Stimulated activated CD4-positive, alpha-beta T cell treated with anti-CD3 and anti-CD28 coated beads, Interleukin-12 subunit alpha, Interleukin-12 subunit beta, amount 100 ng/mL, for 24 hours (primary cell): ENCODE measurements at places on chromosomes 12 and 14.

DNA sequence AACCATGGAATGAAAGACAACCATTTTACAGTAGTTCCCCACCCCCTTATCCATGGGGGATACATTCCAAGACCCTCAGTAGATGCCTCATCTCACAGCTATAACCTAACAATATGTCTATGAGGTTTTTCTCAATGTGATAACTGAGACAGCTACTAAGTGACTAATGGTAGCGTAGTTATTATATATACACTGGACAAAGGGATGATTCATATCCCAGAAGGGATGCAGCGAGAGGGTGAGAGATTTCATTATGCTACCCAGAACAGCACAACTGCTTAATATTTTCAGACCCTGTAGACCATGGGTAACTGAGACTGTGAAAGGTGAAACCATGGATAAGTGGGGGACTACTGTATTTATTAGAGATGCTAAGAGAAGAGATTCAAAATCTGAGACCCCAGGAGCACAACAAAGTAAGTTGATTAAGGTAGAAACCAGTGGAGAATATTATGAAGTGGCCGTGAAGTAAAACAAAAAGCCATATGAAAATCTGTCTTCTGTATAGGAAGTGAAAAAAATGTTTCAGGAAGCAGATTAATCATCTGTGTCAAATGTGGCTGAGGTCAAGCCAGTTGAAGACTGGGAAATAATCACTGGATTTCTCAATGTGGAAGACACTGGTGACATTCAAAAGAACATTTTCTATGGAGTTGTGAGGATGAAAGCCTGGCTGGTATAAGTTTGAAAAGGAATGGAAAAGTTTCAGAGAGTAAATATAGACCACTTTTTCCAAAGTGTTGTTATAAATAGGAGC lies 77.2 kb downstream of the RPL10L start:
- no peak for DNase-seq

DNA sequence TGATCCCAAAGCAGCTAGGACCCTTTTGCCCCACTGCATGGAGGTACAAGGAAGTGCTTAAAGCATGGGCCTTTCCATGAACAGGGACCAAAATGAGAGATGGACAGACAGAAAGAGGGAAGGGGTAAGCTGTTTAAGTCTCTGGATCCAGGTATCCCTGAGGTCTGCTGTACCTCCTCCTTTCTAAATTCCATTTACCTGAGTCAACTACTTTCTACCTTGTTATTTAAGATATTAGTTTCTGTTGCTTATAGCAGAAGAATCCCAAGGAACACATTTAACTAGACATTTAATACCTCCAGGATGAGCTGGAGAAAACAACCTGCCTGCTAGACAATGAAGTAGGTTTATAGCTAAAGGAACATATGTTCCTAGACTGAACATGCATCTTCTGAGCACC lies 157.6 kb upstream of the TMCC3 start:
- DNase-seq, result no peak

- no peak for DNase-seq
These were observed 7.3 kb upstream of the RNASE1 start for GRCh38 chr14:20809917-20810316.

DNA sequence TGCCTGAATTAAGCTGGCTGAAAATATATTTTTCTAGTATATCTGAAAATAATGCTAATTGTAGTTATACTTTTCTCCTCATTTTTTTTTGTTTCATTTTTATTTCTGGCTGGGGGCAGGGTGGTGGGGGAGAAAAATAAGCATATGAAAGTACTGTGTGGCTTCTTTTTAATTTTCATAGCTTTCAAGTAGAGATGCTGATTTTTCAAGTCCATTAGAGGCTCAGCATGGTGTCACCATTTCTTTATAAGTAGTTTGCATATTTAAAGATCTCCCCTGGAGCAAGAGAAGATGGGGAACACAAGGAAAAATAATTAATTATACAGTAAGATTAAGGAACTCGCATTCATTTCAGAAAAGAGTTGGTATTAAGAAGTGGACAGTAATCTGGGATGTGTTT lies 27.1 kb downstream of the TTC8 start:
- DNase-seq, result no peak

GRCh38 chr12:54564768-54565167 lies 15.4 kb downstream of the PDE1B start:
- no peak for DNase-seq

DNA sequence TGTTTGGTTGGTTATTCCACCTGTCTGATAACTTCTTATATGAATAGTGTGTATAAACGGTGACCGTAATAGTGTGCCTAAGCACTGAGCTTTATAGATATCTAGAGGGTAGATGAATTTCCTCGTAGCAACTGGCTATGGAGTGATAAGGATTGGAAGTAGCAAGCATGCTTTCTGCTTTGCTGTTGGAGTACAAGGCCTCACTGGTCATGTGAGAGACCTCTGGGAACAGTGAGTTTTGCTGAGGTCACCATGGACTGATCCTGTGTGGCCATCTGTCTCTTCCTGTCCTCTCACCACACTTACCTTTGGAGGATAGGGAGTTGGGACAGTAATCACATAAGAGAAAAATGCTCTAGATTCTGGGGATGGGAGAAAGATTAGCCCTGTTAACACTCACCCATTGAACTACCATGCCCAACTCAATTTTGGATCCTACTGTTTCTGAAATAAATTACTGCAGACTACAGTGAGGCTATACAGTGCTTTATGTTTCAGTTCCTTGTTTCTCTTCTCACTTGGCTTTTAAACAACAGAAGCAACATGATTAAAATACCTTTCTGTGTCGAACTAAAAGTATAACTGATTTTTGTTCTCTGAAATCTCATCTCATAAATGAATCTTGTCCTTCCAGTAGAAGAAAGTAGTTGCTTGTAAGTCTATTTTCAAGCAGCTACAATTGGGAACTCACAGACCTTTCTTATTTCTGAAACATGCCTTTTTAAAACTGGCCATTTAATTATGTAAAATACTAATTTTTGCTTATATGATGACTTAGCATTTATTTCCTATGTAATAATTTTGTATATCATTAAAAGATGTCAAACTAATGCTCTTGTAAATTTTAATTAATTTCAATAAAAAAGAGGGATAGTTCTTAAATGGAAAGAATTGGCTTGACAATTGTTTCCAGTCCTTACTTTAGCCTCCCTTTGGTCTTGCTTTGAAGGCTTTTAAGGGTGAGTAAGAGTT lies 8.3 kb downstream of the TMX1 start:
- DNase-seq, result no peak

GRCh38 chr12:98973395-98973794 lies 328.3 kb downstream of the APAF1 start:
- DNase-seq, result no peak

DNA sequence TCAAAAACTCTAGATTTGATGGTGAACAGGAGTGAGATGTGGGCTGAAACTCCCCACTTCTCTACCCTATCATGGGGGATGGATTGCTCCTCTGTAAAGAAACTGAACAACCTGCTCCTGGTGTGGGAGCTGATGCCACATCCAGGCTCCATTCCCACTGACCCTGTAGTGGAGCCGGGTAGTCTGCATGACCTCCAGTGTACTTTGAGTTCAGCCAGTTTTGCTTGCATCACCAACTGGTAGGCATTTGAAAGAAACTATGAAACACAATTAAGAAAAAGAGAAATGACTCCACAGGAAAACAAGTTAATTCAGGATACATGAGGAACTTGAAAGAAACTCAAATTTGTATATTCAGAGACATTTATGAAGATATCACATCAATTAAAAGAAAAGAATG lies 27.3 kb upstream of the EMP1 start:
- no peak for DNase-seq

DNA sequence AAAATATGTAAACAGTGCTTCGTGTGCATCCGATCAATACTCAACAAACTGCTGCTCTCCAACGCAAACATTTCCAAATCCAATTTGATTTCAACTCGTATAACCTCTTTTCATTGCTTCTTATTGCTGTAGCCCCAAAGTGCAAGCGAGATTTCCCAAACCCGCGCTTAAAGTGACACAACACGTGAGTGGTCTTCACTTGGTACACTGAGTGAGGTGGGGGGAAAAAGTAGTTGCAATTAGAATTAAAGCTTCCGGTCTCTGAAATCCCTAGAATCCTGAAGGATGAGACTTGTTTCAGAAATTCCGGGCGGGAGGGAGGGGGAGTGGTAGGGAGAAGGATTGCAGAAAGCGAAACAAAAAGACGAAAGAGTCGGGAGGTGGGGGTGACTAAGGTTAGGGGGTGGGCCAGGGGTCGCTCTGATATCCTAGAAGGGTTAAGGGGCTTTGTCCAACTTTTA lies 387.5 kb downstream of the BCAT1 start:
- no peak for DNase-seq

DNA sequence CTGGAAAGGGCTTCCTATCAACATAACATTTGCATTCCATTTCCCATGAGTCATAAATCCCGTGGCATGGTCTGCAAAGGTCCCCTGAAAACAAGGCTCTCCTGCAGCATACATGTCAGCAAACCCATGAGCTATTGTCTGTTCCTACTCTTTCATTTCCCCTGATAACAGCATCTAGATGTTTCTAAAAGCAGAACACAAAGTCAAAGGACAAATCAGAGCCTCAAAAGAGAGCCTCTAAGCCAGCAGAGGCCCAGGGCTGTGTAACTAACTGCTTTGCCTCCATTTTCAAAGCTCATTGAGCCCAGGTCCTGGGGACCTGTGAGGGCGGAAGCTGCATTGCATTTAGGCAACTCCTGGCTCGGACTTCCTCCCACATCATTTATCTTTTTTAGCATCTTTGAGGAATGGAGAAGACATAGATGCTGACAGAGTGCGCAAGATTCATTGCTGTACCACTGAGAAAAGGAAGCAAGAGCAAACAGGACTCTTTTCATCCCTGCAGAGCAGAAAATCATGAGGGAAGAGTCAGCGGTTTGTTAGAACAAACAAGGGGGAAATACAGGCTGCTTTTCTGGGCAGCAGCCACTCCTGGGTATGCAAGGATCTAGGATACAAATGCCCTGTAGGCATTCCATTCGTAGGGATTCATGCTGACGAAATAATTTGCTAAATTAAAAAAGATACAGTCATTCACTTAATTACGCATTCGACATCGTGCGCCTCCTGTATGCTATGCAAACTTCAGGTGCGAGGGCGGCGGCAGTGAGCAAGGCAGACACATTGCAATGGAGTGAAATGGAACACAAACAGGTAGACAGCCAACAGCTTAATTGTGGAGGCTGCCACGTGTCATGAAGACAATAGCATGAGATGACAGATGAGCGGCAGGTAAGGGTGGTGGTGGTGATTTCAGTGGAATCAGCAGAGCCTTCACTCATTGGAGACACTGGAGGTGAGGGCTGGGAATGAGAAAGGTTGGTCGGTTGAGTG lies 131.0 kb downstream of the TMEM132D start:
- no peak for DNase-seq

- DNase-seq, result no peak
These were observed 341.6 kb downstream of the VRK1 start for GRCh38 chr14:97138801-97139200.

DNA sequence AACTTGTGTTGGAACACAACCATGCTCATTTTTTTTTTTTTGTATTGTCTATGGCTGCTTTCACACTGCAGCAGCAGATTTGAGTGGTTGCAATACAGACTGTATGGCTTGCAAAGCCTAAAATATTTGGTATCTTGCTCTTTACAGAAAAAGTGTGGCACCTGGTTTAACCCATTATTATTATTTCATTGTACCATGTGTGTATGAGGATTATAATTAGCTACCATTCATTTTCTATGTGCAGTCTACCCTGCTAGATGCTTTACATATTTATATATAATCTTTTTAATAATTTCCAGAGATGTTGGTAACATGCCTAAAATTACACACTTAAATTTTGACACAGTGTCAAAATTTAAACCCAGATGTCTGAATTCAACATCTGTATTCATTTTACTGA lies 37.7 kb downstream of the SPATS2 start:
- DNase-seq, result no peak

DNA sequence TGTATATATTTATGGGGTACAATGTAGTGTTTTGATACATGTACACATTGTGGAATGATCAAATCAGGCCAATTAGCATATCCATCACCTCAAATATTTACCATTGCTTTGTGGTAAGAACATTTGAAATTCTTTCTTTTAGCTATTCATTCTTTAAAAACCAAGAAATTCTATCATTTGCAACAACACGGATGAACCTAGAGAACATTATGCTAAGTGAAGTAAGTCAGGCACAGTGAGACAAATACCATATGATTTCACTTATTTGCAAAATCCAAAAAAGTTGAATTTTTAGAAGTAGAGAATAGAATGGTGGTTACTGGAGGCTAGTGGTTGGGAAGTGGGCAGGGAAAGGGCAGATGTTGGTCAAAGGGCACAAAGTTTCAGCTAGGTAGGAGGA lies 129.3 kb upstream of the PTPRQ start:
- DNase-seq, result no peak

GRCh38 chr14:104923640-104924420 lies 849 bp upstream of the PLD4 start:
- DNase-seq, result no peak

DNA sequence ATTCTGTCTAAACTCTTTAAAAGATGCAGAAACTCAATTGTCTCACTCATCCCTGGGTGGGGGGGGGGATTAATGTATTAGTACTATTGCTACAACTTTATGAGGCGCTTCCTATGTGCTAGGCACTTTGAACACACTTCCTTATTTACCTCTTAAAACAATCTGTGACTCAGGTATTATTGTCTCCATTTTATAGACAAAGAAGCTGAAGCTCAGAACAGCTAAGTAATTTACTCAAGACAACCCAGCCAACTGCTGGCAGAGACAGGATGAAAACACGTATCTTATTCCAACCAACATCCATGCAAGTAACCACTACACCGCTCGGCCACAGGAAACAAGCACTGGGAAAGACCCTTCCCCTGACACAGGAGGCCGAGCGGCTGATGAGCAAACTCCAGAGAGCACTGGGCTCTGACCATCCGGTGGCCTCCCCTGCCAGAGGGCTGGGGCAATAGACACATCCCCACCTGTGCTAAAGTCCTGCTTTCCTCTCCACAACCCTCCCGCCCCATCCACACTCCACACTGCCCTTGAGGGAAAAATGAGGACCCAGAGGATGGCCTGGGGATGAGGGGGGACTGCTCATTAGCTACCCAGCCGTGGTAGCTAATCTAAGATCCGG lies 244.2 kb downstream of the DPF3 start:
- no peak for DNase-seq

DNA sequence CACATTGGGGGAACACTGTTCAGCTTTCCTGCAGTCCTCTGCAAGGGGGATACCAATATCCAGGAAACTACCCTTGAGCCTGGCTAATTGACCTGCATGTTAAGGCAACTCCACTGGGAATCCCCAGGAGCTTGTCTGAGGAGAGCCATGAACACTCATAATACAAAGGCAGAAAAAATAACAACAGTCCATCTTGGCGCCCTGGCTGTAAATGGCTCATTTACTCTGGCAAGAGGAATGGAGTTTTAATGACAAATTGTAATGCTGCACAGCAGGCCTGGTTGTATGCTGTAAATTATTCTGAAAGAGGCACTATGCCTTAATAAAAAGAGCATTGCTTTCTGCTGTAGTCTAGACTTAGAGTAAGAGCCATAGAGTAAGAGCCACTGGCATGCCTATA lies 58.3 kb downstream of the SLC8A3 start:
- no peak for DNase-seq

DNA sequence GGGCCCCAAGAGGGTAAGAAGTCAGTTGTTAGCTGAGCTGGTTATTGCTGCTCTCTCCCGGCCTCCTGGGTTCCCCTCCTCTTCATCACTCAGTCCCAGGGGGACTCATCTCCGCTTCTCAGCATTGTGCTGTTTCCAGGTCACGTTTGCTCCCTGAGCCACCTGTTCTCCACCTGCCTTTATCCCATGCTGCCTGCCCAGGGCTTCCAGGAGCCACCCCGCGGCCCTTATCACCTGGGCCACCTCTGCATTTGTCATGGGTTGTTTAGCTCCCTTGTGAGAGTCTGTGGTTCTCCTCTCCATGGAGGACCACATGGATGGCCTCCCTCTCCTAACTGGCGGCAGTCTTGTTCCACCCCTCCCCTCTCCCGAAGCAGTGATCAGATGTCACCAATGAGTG lies 36.0 kb downstream of the SYNDIG1L start:
- DNase-seq, result no peak
